ENCODE measurements at places on chromosomes 5 and 9.

- no peak for DNase-seq
Observed at GRCh38 chr9:81669041-81669651, 20.2 kb downstream of the TLE1 start.

DNA sequence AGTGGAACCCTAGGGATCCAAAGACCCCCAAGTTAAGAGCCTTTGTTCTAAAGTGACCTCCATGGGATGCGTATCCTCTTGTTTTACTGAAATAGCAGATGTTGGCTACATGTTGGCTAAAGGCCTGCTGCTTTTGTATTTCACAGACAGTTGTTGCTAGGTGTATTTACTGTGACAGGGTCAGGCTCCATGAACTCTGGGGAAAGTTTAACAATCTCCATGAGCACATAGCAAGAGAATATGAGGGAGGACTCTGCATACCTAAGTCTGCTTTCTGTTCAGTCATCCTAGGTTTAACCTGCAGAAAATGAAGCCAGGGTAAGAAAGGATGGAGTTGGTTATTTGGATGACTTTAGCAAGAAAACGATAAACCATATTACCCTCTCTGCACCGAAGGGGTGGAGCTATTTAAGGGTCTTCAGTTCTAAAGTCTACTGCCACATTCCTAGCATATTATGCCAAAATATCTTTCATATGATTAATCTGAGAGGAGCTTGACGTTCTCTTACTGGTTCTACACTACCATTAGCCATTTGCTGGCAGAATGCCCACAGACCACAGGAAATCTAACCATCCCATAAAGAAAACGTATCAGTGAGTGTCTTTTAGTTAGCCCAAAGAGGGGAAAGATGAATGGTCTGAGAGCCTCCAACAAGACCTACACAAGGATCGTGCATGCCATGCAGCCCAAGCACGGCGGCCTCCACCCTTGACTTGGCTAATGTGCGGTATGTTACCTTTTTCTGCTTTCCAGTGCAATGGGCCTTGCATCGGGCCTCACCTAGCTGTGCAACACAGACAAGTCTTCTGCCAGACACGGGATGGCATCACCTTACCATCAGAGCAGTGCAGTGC, 127.8 kb downstream of the SAXO1 start:
- DNase-seq: no peak

GRCh38 chr5:932628-933250, 40.1 kb downstream of the TRIP13 start:
- no peak for DNase-seq

DNA sequence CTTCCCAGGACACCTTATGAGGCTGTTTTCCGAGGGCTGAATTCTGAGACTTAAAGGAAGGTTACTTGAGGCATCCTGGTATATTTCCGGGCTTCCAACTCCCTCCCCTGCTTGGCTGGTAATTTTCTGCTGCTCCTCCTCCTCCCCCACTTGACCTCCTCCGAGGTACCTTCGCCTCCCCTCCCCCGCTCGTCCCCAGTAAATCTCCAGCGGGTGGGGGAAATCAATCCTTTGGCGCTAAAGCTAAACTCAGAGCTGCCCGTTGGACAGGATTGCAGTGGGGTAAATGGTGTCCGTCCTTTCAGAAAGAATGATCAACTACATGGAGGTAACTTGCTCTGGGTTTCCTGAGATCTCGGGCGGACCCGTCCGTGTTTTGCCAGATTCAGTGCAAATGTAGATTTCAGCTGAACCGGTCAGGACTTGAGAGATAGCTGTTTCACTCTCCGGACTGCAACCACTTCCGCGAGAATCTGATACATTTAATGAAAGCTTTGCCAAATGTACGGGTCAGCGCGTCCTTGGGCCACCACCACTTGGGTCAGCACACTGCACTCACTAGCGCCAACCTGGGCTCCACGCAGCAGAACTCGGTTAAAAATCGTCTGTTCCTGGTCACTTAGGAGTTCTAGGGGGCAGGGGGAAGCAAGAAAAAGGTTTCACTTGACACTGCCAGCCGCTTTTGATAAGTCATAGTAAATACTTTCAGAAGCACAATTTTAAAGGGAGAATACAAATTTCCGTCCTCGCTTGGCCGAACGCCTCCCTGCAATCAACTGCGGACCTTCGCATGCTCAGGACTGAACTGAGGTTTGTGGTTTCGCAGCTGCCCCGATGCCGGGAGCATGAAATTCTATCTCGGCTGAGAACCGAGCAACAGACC, 4.6 kb upstream of the ISL1 start:
- no peak for DNase-seq

DNA sequence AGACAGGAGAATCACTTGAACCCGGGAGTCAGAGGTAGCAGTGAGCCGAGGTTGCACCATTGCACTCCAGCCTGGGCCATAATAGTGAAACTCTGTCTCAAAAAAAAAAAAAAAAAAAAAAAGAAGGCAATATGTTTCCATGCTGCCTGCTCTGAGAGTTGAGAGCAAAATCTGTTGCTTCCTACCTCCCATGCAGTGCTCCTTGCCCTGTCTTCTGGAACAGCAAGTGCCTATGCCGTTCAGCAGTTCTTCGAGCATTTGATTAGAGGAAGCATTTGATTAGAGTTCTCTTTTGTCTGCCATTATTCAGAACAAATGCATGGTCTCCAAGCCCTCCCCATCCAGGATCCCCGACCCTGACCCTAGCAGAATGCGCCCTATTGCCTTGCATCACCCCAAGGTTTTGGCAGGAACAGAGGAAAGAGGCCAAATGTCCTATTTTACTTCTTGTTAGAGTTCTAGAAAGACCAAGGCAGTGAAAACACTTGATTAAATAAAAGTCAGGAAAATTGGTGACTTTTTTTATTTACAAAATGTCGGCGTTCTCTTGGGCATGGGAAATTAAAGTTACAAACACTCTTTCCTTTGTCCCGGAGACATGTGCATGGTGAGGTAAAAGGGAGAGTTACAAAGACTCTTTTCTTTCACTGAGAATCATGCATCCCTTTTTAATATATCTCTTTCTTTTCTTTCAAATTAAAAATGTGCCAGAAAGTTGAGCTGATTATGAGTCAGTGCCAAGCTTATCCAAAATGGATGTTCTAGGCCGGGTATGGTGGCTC, 27.8 kb upstream of the FSD1L start:
- no peak for DNase-seq

- DNase-seq: peak; percentile 36
Observed at GRCh38 chr5:31581498-31582099, 49.5 kb downstream of the C5orf22 start.
